ENCODE measurements at places on chromosomes 7 and 10. TPM values are rescaled to one million over a fixed set of nuclear protein-coding genes. Genes with fewer than 3 reads are reported as not detected.

DNA sequence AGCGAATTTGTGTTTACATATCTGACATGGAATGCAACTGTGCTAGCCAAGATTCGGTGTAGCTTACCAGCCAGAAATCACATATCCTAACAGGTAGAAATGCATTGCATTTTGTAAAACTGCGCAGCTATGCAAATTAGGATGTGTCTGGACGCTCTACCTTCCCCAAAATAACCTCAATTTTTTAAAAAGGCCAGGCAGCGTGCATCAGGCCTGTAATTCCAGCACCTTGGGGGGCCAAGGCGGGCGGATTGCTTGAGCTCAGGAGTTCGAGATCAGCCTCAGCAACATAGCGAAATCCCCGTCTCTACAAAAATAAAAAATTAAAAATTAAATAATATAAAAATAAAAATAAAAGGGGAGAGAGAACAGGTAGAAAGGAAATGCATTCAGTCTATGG lies 305.0 kb downstream of the TYW1 start:
- DNase-seq: no peak

DNA sequence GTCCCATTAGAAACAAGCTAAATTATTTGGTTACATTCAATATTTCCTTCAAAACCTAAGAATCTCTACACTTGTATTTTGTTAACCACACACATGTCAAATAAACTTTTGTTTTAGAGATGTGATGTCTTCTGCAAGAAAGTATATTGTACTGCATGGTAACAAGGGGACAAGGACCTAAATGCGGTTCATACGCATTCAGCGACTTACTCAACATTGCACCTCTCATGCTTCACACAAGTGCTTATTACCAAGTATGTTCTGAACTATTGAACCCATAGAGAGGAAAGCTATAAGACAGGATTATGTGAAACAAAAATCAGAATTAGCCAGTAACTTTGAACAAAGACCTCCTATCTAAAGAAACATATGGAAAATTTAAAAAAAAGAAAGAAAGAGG lies 68.3 kb downstream of the CREB5 start:
- DNase-seq: no peak

GRCh38 chr10:1736144-1736971 lies 967 bp downstream of the ADARB2 start:
- DNase-seq: no peak

DNA sequence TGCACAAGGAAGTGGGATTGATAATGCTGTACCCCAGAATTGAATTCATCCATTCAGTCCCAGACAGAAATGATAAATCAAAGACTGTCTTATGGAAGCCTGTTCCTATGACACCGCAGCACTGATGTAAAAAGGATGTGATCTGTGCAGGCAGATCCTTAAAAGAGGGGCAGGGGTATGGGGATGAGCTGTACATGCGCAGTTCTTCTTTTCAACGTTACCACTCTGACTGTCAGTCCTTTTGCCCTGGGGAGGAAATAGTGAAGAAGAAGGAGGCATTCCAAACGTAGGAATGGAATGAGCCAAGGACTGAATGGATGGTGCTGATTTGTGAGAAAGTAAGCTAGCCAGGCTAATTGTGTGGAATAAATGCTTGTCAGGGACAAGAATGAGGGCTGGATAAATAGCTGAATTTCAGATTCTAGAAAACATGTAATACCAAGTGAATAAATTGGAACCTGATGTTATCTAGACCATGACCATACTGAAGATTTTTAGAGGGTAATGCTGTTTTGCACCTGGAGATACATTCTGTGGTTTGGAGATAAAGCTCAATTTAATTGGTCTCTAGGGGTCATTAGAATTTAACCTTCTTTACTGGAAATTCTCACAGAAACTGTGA lies 509.3 kb downstream of the SORCS3 start:
- no peak for DNase-seq

DNA sequence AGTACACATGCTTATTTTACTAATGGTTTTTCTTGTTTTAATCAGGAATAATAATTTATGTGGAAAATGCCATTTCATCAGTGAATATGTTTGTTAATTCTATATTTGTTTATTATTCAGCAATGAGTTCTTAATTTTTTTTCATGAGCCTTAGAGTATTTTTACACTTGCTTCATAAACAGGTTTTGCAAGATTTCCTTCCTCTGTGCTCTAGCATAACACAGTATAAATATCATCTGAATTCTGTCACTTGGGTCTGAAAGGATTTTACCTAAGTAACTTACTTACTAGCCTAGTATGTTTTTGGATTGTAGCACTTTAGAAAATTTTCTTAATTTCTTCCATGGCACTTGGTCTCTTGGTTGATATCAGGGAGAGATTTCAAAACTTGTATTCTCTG lies 45.8 kb downstream of the GLCCI1 start:
- DNase-seq: no peak

DNA sequence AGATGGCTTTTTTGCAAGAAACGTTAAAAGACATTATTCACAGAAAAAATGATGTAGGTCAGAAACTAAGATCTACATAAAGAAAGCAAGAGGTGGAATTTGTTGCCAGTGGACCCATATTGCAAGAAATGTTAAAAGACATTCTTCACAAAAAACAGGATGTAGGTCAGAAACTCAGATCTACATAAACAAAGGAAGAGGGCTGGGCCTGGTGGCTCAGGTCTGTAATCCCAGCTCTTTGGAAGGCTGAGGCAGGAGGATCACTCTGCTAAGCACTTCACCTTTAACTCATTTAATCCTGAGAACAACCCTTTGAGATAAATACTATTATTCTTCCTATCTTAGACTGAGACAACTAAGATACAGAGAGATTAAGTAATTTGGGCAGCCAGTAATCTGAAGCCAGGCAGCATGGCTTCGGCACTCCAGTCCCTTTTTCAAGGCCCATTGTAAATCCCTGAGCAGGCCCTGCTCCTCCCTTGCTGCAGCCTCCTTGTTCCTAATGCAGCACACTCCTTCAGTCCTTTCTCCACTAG lies 11.6 kb downstream of the ZFAND4 start:
- DNase-seq: no peak

- DNase-seq: no peak
Measured at GRCh38 chr7:87047-87446, 105.3 kb upstream of the FAM20C start.

SUV39H2 gene
- 19.6 TPM for total RNA-seq
